ENCODE measurements at places on chromosomes 12 and 14.

DNA sequence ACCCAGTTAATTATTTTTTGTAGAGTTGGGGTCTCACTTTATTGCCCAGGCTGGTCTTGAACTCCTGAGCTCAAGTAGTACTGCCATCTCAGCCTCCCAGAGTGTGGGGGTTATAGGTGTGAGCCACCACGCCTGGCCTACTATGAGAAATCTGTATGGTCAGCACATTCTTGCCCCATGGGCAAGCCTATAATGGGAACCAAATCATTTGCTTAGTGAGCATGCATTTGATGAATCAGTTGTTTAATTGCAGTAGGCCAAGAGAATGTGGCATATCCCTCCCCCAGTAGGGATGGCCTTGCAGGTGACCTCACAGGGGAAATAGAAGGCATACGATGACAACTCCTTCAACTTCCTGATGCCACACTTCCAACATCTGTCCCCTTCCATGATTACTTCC is 122.7 kb downstream of the DIP2B start:
- DNase-seq: no peak

- DNase-seq: no peak
Observed at GRCh38 chr14:22887990-22888378, 5.0 kb downstream of the REM2 start.

- no peak for DNase-seq
Observed at GRCh38 chr12:79776111-79776510, 85.3 kb upstream of the PAWR start.

- no peak for DNase-seq
Observed at GRCh38 chr14:49863487-49864281, 11.1 kb upstream of the NEMF start.

GRCh38 chr12:98456576-98457573 is 58.5 kb upstream of the TMPO start:
- no peak for DNase-seq

- DNase-seq: no peak
Observed at GRCh38 chr12:26658991-26659390, 174.0 kb downstream of the ITPR2 start.

DNA sequence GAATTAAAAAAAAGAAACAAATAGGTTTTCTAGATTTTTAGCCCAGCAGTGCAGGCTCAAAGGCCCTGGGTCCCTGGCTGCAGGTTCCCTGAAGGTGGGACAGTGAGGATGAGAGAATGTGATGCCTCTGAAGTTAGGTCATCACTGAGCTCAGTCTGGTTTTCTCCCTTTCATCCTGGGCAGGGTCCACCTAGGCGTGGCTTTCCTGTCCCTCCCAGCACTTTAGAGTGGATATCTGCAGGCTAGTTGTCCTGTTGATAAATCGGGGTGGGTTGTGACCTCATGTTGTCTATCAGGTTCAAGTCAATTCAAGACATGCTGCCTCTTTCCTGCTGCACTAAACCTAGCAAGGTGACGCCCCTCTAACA is 60.9 kb downstream of the MAP1LC3B2 start:
- no peak for DNase-seq

GRCh38 chr12:114834621-114835020 is 150.6 kb upstream of the TBX3 start:
- DNase-seq: no peak

DNA sequence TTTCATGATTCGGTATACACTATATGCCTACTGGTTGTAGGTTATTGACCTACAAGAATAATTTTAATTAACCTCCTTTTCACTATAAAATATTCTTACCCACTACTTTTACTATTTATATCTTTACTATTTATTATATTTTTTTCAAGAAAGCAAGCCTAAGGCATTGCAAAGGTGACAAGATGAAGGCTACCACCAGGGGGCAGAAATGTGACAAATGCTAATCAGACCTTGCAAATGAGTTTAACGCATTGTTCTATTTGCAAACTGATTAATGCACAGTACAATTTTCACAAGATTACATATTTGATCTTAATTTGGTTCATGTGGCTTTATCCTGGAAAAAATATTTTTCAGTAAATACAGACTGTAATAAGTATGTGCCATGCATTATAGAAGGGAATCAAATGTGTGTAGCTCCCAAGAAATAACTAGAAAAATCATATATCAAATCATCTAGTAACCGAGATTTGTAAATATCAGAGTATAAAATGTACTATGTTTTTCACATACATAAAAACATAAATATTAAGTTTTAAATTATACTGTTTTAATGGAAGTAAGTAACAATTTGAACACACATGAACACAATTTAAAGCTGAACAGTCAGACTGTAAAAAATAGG is 107.0 kb downstream of the ADAMTS20 start:
- DNase-seq: peak; percentile 7

DNA sequence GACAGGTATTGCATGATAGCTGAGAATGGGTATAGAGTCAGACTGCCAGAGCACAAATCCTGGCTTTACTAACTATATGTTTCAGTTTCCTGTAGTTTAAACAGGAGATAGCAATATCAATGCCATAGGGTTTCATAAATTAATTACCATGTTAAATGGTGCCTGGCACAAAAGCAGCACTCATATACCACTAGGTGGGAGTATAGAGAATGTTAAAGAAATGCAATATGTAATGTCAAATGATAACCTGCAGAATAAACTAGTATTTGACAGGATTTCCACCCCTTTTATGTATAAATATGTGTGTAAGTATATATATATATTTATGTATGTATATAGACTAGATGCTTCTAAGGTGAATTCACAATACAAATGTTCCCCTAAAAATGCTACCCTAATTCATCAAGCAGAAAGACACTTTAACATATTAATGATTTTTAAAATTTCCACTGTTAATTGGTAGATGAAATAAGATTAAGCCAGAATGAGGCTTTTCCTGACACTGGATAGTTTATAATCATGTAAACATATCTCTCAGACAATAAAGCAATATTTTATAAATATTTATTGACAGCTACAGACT is 8.6 kb downstream of the WDR89 start:
- DNase-seq: no peak

- DNase-seq: no peak
Observed at GRCh38 chr12:57454213-57454565, 918 bp upstream of the INHBE start.

- no peak for DNase-seq
Observed at GRCh38 chr12:3117144-3117581, 40.0 kb downstream of the TSPAN9 start.

DNA sequence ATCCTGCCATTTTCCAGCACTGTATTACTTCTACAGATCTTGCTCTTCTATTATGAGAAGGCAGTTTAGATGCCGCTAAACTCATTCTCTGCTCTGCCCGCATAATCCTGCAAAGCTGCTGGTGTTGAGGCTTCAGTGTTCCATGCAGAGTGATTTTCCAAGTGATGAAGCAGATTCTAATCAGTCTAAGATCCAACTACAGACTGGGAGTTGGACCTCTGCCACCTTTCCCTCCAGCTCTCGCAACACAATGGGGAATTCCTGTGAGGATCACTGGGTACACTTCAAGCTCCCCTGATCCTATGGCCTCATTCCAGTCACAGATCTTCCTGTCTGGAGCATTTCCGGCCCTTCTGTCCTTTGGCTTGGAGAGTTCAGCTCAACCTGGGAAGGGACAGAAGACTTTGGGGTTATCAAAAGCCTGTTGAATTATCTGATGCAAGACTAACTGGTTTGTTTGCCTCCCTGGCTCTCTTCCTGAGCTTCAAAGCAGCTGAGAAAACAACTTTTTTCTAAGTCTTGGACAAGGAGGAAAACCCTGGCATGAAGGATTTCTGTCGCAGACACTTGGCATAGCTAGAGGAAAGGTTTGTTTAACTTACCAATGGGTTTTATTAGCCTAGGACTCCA is 333.9 kb downstream of the ZFP36L1 start:
- no peak for DNase-seq

DNA sequence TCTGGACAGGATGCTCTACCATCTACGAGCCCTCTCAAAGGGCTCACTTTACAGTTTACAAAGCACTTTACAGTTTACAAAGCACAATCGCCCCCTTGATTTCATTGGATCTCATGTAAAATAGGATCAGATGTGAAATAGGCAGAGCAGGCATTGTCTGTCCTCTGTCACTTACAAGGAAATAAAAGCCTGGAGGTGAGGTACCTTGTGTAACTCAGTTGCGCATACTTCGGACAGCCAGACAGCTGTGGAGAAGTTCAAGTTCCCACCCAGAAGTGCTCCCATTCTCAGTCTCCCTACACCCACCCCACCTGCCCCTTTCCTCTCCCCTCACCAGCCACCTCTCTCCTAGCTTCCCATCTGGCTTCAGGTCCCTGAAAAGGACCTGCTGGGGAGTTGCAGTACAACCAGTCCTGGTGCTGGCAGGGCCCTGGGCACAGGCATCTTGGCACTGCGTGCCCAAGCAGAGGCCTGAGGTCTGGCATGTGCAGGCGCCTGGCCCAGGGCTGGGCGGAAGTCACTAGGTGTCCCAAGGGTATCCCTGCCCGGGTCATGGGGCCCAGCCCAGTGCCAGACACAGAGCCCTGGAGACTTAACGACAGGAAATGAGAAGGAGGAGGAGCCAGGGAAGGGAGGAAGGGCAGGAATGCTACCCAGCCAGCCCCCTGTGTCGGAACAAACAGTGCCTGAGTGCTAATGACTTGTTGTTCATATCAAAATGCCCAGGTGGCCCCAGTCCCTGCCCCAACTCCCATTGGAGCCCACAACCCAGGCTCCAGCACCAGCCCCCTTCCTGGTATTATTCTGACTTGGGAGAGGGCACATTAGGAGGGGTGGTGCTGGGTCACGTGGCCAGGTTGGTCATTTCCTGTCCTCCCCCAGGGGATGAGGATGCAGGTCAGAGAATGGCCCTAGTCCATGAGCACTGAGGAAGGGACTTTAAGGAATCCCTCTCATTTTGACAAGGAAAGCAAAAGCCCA is 5.4 kb downstream of the RAPGEF3 start:
- DNase-seq: no peak
